PC-9 (cell line): ENCODE measurements at places on chromosomes 12 and 14. TPM values are rescaled to one million over a fixed set of nuclear protein-coding genes. Genes with fewer than 3 reads are reported as not detected.

DNA sequence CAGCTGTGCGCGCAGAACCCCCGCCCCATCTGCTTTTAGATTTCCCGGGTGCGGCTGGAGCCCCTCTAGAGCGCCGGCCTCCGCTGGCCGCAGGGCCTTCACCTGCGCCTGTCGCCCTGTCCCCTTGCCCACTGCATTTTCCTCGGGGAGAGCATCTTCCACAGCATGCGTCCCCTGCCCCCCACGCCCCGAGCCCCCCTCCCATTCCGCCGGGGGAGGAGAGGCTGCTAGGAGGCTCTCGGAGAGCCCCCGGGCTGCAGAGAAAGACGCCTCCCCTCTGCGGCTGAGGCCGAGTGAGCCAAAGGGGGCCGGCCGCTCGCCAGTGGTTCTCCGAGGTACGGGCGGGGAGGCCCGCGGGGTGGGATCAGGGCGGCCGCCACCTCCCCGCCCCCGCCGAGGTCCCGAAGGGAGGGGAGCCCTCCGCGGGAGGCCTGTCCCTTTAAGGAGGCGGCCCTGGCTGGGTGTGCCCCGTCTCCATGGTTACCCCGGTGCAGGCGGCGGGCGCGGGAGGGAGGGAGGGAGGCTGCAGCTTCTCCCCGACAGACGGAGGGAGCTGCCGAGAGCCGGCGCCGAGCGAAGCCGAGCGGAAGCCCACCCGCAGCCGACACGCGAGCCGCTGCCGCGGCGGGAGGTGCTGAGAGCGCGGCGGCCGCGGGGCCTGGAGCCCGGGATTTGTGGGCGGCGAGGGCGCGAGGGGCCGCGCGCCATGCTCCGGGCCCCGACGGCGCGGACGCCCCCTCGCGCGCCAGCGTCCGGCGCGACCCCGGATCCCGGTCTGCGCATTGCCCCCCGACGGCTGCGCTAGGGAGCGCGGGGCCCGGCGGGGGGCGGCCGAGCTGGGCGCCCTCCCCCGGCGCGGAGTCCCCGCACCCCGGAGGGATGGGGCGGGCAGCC, at the start of gene KCNH3:
Gene KCNH3, plus strand, starts transcription at position 521 of the 894 bp plus-strand sequence. CDS start 387 bp downstream, outside the sequence.
- H3K4me1 ChIP-seq = peaks cover 21% of the 10 kb centered on the region
- peak; percentile 41 for DNase-seq

- H3K4me3 ChIP-seq = no peak overlapping the region
- DNase-seq = no peak
- H3K27me3 ChIP-seq = no peaks in the 10 kb centered on the region
- H3K4me1 ChIP-seq = no peaks in the 10 kb centered on the region
Observed at GRCh38 chr14:98203421-98203820, 1068.6 kb downstream of the BCL11B start.

DNA sequence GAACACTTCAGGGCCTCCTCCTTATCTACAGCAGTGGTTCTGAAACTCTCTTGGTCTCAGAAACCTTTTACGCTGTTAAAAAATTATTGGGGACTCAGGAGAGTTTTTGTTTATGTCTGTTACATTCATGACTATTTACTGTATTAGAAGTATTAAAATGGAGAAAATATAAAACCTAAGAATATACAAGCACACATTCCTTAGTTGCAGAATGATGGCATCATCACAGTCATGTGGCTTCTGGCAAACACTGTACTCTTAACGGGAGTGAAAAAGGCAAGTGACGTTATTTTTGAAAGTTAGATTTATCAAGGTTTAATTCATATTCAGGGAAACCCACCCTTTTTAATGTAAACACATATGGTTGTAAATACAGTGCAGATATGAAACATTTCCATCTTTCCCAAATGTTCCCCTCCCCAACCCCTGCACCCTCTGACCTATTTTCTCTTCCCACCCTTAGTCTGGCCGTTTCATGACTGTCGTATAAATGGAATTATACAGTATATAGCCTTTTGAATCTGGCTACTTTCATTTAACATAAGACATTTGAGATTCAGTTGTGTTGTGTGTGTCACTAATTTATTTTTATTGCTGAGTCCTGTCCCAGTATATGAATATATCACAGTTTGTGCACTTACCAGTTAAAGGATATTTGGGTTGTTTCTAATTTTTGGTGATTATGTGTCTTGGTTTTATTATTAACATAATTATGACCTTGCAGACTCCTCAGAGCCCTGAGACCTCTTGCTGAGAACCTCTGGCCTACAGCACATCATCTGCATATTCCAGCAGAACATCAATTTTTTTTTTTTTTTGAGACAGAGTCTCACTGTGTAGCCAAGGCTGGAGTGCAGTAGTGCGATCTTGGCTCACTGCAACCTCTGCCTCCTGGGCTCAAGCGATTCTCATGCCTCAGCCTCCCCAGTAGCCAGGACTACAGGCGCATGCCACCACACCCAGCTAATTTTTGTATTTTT, 457.0 kb downstream of the PCNX1 start:
- no peak for DNase-seq
- no peak overlapping the region for H3K4me3 ChIP-seq
- peaks cover 14% of the 10 kb centered on the region; the same call in 1 of the 2 replicates for H3K4me1 ChIP-seq
- no peaks in the 10 kb centered on the region for H3K27me3 ChIP-seq
- no peak overlapping the region for H3K27ac ChIP-seq

- H3K36me3 ChIP-seq = no peaks in the 10 kb centered on the region
- H3K27ac ChIP-seq = no peak overlapping the region
- DNase-seq = no peak
- no peak overlapping the region for H3K4me3 ChIP-seq
- H3K4me1 ChIP-seq = no peaks in the 10 kb centered on the region
- no peaks in the 10 kb centered on the region for H3K27me3 ChIP-seq
Observed at GRCh38 chr12:21615431-21615830, 10.8 kb upstream of the GYS2 start.

The KRT75 gene
- not detected in 2 replicates for total RNA-seq
